ENCODE measurements at places on chromosomes 2 and 18. TPM values are rescaled to one million over a fixed set of nuclear protein-coding genes. Genes with fewer than 3 reads are reported as not detected.

The ABCG5 gene
- total RNA-seq = not detected

The MAPRE2 gene
- total RNA-seq = 17.0 TPM

The LRRTM1 gene
- not detected for total RNA-seq

The ABCB11 gene
- total RNA-seq = 0.02 TPM

The GALM gene
- total RNA-seq = 19.2 TPM

The DSG4 gene
- total RNA-seq = 0.02 TPM

The PFN4 gene
- total RNA-seq = 1.1 TPM

The MAPK4 gene
- total RNA-seq = 0.07 TPM

The CHRNA1 gene
- total RNA-seq = not detected

The ATOH8 gene
- total RNA-seq = 4.5 TPM

The ARHGAP15 gene
- total RNA-seq = not detected

The CDK5R2 gene
- total RNA-seq = 2.5 TPM

The MYO5B gene
- total RNA-seq = 14.9 TPM

The HOXD10 gene
- 7.5 TPM for total RNA-seq

The C2orf66 gene
- 0.07 TPM for total RNA-seq

The RMC1 gene
- total RNA-seq = 15.0 TPM

The ELMOD3 gene
- total RNA-seq = 7.1 TPM

The DPYSL5 gene
- 3.8 TPM for total RNA-seq

All from A549 treated with DMSO at 1 μM for 4 hours (cell line).